ENCODE measurements at places on chromosomes 4 and X.

DNA sequence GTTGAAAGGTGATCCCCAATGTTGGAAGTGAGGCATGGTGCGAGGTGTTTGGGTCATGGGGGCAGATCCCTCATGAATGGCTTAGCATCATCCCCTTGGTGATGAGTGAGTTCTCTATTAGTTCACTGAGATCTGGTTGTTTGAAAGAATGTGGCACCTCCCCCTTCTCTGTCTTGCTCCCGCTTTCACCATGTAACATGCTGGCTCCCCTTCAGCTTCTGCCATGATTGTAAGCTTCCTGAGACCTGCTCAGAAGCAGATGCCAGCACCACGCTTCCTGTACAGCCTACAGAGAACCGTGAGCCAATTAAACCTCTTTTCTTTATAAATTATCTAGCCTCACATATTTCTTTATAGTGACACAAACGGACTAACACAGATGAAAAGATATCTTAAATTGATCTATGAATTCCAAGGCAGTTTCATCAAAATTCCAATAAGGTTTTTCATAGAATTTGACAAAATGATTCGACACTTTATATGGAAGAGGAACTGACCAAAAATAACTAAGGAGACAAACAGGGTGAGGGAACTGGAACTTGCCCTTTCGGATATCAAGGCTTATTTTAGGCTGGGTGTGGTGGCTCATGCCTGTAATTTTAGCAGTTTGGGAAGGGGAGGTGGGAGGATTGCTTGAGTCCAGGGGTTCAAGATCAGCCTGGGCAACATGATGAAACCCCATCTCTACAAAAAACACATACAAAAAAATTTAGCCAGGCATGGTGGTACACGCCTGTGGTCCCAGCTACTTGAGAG is 56.9 kb upstream of the OGT start:
- no peak for DNase-seq

GRCh38 chrX:97858592-97858991 is 974.9 kb downstream of the RPA4 start:
- no peak for DNase-seq

DNA sequence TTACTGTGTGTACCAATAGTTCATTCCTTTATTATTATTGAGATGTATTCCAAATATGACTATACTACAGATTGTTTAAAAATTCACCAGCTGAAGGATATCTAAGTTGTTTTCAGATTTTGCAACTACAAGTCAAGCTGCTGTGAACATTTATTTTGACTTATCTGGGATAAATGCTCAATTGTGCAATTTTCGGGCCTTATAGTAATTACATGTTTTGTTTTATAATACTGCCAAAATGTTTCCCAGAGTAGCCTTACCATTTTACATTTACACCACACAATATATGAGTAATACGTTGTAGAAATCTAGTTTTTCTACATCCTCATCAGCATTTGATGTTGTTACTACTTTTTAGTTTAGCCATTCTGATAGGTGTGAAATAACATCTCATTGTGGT is 179.6 kb downstream of the ANTXR2 start:
- DNase-seq = no peak

DNA sequence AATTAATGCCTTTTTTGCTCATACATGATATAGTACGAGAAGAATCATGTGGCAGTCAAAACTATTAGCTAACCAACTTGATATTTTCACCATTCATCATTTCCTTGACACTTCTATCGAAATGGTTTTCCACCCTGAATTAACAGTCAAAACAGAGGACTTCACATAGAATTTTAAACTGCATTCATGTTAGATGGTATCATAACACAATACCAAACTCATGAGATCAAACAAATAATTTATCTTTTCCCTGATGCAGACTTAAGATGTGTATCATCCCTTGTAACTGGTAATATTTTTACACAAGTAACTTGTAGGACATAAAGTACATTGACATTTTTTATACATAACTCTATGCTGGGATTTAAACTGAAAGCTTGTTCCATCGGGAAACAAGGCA is 18.2 kb upstream of the ANTXR2 start:
- no peak for DNase-seq

DNA sequence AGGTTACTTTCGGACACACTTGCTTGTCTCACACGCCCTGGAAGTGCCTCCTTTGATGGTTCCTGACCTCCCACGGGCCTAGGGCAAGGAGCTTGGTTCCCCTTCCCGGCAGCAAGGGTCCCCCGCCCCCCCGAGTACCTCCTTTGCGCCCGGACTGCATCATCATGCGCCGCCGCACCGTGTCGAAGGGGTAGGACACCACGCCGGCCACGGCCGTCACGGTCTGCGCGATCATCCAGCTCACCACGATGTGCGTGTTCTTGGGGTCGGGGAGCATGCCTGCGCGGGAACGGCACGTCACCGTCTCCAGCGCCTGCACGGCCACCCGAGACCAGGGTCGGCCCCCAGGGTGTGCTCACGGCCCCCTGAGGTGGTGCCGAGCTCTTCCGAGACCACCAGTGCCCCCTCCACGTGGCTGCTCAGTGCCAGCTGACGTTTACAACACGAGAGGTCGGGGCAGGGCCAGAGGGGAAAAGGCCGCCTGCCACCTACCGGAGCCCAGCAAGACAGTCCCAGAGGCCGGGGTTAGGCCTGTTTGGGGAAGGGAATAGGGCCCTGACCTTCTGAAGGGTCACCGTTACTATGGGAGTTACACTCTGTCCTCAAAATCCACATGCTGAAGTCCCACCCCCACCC is 4.7 kb downstream of the SLC25A6 start:
- no peak for DNase-seq

DNA sequence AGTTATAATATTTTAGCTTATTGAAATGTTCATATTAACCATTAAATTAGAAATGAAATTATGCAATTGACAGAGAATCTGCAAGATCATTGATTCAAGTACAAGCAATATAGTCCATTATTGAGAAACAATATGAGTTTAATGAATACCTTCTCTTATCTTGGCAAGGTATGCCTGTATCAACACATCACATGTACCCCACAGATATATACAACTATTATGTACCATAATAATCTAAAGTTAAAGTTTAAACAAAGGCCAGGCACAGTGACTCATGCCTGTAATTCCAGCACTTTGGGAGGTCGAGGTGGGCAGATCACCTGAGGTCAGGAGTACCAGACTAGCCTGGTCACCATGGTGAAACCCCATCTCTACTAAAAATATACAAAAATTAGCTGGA is 514.7 kb downstream of the PCDH7 start:
- no peak for DNase-seq

- DNase-seq = no peak
Observed at GRCh38 chr4:121299367-121299766, 81.5 kb downstream of the QRFPR start.

- DNase-seq = no peak
Observed at GRCh38 chr4:140174543-140174942, 20.6 kb upstream of the MAML3 start.

- DNase-seq = no peak
Observed at GRCh38 chr4:83617371-83618035, 81.6 kb downstream of the GPAT3 start.

- no peak for DNase-seq
Observed at GRCh38 chr4:152988721-152989553, 52.8 kb downstream of the FHDC1 start.

GRCh38 chr4:24781999-24782745 is 13.2 kb upstream of the SOD3 start:
- DNase-seq = peak; percentile 36

DNA sequence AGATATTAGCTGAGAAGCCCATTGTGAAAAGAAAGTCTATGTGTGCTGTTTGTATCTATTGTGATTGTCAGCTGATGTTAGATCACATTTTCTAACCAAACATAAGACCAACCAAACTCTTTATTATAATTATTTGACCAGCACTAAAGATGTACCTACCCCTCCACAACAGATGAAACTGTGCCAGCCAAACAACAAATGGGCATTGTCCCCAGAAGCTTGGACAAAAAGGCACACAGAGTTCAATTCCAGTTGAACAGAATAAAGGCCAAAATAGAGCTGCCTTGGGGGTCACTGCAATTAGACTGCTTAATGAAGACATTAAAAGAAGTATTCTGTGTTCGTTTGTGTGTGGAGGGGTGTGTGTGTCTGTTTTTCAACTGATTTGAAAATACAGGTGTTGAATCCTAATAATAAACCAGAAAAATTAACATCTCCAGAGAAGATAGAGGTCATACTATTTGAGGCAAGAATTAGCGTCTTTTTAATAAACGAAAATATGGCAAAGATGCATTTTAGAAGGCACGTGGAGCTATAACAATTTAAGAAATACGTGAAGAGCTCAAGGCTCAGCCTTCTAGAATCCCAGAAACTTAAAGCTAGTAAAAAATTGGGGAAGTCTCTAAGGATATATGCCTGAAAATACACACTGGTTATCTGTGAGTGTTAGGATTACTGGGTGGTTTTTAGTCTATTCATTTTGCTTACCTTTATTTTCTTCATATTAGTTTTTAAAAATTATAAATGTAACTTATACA is 2.2 kb downstream of the SPP1 start:
- DNase-seq = peak; percentile 86

- DNase-seq = peak; percentile 43
Observed at GRCh38 chr4:184815046-184815877, 10.5 kb downstream of the ACSL1 start.

DNA sequence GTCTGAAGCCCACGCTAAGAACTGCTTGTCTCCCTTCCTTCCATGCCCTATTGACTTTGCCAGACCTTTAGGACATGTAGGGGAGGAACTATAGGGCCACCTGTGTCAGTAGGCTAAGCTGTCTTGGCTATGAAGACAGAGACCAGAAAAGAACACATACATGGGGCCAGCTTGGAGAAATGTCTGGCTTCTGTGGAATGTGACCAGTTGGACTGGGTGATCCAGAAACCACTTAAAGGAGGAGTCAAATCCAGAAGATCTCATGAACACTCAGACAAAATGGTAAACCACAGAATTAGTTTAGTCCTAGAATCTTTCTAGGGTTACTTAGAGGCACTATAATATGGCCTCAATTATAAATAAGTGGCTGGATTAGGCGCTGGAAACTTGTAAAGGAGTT is 42.0 kb downstream of the PHKA2 start:
- no peak for DNase-seq

DNA sequence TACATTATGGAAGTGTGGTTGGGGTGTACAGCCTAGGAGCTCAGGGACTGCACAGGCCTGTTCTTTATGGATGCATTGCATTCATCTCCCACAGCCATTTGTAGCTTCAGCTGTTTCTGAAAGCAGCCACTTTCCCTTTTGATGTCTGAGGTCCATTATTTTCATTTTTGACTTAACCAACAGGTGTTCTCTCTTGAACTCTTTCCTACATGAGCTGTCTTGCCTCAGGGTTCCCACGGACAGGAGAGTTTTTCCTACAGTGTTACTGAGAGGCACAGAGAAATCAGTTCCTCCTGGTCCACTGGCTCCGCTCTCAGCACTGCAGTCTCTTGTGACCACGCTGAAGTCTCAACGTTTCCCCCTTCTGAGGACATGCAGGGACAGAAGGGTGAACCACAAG is 87.2 kb downstream of the RASL11B start:
- no peak for DNase-seq

GRCh38 chr4:52421811-52422213 is 237.3 kb downstream of the USP46 start:
- no peak for DNase-seq

- DNase-seq = no peak
Observed at GRCh38 chr4:87120010-87120409, 100.4 kb downstream of the KLHL8 start.

- DNase-seq = no peak
Observed at GRCh38 chr4:19657856-19658255, 593.8 kb upstream of the SLIT2 start.

DNA sequence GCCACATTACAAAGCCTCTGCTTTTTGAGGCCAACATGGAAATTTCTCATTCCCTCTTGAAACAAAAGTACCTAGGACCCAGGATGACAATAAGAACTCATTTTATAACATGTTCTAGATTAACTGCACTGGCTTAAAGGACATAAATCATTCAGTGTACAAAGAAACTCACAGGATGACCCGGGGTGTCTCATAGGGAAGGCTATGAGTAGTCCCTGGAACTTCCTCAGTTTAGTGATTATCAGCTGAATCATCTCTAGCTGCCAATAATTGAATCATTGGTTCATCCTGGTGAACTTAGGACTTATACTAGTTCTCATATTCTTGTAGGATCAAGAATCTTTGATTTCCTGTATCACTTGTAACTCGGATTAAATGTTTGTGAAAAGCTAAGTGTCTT is 95.8 kb upstream of the WDR1 start:
- no peak for DNase-seq

DNA sequence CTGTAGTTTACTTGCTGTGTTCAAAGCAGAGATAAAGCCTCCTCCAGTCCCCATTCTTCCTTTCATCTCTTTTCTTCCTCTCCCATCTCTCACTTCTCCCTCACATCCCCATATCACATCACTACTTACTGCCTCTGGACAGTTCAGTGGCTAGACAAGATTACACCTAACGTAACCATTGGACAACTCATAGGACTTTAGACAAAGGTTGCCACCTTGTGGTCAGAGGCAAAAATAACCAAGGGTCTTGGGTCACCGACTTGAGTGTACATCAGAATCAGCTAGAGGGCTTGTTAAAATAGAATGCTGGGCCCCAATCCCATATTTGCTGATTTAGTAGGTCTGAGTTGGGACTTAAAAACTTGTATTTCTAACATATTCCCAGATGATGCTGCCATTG is 109.3 kb upstream of the DGKK start:
- DNase-seq = no peak

- no peak for DNase-seq
Observed at GRCh38 chr4:153439831-153440230, 26.3 kb upstream of the TMEM131L start.

GRCh38 chr4:37803348-37803973 is 23.0 kb upstream of the PGM2 start:
- DNase-seq = no peak

DNA sequence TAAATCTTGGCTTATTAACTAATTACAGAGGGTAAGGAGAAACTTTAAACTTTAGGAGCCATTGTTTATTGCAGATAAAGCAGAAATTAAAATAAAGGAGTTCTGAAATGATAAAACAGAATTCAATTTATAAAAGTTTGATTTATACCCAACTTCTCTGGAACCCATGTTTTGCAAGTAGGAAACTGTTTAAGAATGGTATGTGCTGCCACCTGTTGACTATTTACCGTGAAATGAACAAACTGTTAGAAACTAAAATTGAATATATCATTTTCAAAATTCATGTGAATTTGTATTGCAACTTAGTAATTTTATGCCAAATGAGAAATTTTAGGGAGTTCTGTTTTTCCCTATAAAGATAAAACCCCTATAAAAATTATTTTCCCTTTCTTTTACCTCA is 11.0 kb upstream of the TBC1D8B start:
- DNase-seq = no peak

DNA sequence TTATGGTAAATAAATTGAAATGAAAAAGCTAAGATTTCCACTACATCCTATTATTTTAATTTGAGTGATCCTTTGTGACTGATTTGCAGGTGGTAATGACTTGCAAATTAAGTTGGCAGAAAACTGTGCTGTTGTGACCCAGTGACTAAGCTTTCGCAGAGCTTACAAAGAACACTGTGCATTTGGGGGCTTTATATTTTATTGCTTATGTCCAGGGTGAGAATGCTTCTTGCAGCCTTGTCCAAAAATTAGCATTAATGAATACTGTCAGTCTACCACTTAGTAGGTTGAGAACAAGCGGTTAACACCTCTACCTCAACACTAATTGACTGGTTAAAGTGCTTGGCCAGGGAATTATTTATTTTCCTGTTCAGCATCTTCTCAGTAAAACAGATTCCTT is 991.3 kb upstream of the DIAPH2 start:
- DNase-seq = no peak

GRCh38 chr4:24978291-24979075 is 52.3 kb downstream of the LGI2 start:
- no peak for DNase-seq

- DNase-seq = no peak
Observed at GRCh38 chr4:113637363-113637762, 124.2 kb downstream of the CAMK2D start.

- DNase-seq = no peak
Observed at GRCh38 chrX:107729558-107730297, 45.9 kb downstream of the TSC22D3 start.
